ENCODE measurements at places on chromosomes 1 and 21.

- DNase-seq = peak; percentile 77
These were observed 1.7 kb upstream of the ZBTB18 start for GRCh38 chr1:244049162-244050013.

- no peak for DNase-seq
These were observed 54.9 kb downstream of the KLHDC7A start for GRCh38 chr1:18535391-18536210.

GRCh38 chr1:65946960-65947359 lies 154.3 kb downstream of the PDE4B start:
- DNase-seq = no peak

- no peak for DNase-seq
These were observed 104.9 kb downstream of the CNIH3 start for GRCh38 chr1:224721000-224721399.

- no peak for DNase-seq
These were observed 59.2 kb downstream of the WDR64 start for GRCh38 chr1:241711326-241711725.

- no peak for DNase-seq
These were observed 39.6 kb downstream of the F3 start for GRCh38 chr1:94501935-94502334.

DNA sequence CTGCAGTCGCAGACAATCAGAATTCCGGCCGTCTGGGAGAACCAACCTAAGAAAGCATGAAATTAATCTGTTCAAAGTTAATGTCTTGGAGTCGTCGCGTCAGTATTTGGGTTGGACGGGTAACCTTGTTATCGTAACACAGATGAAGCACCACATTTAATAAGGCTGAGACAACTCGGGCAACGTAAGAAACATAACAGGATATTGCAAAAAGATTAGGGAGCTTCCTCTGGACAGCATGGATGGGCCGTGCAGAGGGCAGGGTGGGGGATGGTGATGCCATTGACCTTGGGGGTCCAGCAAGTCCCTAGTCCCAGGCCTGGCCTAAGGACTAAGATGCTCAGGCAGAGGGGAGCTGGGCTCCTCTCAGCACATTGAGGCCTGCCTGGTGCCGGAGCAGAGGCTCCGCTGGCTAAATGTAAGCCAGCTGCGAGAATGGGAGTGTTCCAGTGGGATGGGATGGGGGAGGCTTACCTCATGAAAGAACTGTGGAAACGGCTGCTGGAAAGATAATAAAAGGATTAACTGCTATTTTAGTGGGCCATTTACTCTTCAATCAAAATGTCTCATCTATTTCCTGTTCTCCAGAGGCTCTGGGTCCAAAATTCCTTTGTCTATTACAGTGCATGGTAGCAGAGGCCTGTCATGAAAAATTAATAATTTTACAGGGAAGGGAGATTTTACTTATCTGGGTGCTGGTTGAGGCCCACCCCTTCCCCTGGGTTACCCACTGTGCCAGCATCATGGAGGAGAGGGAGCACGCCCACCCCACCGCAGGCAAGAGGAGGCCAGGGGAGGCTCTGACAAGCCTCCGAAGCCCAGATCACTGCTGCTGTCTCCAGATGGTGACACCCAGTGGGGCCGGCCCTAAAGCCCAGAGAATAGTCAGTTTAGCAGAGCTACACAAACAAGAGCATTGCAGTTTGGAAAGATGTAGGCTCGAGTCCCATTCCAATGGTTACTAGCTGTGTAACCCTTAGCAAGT lies 131.6 kb downstream of the DMRTB1 start:
- DNase-seq = no peak

DNA sequence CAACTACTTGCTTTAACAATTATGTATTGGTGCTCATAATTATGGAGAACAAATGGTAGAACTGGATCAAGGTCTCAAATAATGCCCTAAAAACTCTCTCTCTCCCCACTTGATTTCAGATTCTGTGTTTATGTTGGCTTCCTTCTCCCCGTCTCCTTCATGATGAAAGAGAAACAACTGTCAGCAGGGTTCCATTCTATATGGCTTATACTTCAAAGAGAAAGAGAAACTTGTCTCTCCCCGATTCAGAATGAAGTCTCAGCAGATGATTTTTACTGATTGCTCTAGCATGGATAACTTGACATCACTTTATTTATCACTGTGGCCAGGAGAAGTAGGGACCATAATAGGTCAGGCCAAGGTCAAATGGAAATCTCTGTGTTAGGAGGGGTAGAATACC lies 575.6 kb downstream of the AGBL4 start:
- DNase-seq = no peak

- DNase-seq = no peak
These were observed 673.6 kb downstream of the MATN1 start for GRCh38 chr1:30049748-30050296.

DNA sequence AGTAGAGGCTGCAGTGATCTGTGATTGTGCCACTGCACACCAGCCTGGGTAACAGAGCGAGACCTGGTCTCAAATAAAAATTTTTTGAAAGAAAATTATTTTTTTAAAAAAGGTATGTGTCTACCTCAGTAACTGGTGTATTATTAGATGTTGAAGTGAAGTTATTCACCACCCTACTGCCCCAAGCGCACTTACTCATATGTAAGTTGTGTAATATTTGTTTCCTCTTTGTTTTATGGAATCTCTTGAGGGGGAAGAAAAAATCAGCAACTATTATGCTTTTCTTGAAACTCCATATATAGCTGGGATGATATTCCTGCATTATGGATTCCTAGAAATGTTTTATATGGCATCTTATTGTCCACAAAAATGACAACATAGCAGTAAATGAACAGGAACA lies 21.3 kb downstream of the RBM15 start:
- DNase-seq = no peak

DNA sequence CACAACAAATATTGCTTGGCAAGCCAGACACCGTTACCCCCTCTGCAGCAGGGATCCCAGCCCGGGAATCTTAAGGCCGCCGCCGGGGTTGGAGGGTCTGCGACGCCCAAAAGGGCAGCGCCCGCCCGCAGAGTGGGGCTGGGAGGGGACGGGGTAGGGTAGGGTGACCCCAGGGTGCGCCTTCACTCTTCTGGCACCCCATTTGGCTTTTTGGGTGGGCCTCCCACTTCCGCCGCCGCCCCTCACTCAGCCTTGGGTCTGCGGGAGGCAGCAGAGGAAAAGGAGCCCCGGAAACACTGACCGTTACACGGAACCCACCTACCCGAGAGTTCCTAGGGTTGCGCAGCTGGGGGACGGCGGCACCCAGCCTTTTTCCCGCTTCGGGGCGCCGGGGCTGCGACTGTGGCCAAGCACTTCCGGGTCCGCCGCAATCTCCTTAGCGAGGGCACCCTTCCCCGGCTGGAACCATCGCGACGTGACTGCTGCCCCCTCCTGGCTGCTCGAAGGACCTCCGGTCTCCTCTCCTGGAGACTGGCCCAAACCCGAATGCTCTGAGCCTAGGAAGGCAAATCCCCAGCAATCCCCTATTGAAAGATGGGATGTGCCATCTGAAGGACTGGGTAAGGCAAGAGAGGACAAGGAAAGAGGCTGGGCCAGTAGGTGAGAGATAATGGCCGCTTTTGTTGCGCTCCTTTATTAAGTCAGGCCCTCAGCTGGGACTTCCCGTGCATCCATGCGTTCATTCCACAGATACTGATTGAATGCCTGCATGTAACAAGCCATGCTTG lies at the start of gene PIGC:
Gene PIGC, minus strand, starts transcription at position 404 of the 788 bp plus-strand sequence. CDS start 1,447 bp downstream, outside the sequence.
- peak; percentile 93 for DNase-seq

DNA sequence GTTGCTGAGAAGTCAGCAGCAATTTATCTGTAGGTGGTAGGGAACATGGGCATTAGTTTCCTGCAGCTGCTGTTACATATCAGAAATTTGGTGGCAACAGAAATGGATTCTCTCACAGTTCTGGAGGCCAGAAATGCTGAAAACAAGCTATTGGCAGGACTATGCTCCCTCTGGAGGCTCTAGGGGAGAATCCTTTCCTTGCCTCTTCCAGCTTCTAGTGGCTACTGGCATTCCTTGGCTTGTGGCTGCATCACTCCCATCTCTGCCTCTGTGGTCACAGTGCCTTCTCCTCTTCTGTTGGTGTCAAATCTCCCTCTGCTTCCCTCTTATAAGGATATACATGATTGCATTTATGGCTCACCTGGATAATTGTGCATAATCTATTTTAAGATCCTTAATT lies 2.5 kb upstream of the SFT2D2 start:
- no peak for DNase-seq

GRCh38 chr1:196295766-196296165 lies 312.5 kb downstream of the KCNT2 start:
- DNase-seq = no peak

DNA sequence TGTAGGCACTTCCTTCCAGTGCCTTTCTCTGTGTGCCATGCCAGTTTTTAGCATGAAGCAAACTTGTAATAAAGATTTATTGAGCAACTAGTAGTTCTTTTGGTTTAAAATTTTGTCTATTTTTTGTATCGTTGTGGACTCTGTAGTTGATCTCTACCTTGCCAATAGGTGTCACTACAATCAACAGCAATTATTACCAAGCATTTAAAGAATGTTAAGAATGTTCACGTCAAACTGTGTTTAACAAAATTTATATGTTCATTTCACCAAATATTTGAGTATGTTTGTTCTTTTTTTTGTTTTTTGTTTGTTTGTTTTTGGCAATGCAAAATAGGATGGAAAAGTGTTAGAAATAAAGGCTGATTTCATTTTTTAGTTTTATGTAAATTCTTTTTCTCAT lies 208.1 kb downstream of the PATJ start:
- no peak for DNase-seq

GRCh38 chr1:65209005-65209885 lies 61.2 kb downstream of the AK4 start:
- DNase-seq = no peak

- peak; percentile 90 for DNase-seq
These were observed 144.9 kb upstream of the SOD1 start for GRCh38 chr21:31514598-31514997.
